ENCODE measurements at places on chromosomes 11 and 22.

DNA sequence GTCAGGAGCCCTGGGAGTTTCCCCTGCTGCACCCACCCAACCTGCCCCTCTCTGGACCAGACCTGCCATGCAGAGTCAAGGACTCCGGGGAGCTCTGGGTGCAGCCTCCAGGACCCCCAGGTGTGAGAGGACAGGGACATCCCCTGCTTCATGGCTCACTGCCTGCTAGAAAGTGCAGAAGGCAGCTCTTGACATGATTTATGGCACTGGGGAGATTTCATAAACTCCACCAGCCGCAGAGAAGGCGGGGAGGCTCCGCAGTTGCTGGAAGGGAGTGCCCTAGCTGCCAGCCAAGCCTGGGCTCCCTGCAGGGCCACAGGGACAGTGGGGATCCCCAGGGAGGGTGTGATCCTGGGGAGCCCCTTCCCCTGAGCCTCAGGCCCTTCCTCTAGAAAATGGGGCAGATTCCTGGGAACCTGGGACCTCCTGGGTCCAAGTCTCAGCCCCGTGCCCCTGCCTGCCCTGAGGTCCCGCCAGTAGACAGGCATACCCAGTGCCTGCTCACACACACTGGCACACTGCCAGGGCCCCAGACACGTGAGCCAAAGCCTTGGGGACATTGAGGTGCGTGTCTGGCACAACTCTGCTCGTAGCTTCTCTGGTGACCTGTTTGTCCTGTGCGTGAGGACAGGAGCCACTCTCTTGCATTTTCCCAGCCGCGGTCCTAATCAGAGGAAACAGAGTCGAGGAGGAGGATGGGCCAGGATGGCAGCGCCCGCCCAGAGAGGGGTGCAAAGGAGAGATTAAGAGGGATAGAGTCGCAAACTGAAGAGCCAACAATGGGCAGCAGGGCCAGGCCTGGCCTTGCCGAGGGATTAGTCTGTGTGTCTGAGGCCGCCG lies 13.8 kb downstream of the CABP7 start:
- DNase-seq, result no peak

DNA sequence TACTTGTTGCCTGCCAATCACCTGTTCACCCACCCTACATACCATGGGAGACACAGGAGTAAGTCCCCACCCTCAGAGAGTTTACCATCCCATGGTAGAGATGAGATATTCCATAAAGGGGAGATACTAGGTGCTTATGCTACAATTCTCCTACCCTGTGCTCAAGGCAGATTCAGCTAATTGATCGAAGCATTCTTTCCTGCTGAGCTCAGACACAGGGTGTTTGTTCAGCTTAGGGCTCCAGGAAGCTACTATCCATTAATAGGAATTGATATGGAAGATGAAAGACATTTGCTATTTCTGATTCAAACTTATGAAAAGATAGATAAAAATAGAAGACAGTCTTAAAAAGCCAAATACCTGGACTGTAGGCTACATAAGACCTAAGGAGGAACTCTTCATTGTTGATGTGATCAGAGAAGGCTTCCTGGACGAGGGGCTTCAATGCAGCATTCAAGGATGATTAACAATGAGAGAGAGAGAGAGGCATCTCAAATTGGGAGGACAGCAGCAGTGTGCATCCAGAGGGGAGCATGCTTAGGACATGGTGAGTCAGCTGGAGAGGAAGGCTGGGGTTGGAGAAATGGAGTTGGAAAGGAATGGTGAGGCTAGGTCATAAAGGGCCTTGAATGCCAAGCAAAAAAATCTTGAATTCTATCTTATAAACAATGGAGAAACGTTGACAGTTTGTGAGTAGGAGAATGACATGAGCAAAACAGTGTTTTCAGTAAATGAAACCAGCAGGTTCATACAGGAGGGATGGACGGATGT lies 15.0 kb downstream of the SYT13 start:
- no peak for DNase-seq

- DNase-seq, result no peak
Observed at GRCh38 chr22:46688949-46689348, 49.1 kb downstream of the CERK start.

GRCh38 chr22:31628969-31629708 lies 32.9 kb downstream of the PISD start:
- DNase-seq, result no peak

- DNase-seq, result no peak
Observed at GRCh38 chr11:22216940-22217339, 24.1 kb downstream of the ANO5 start.

- no peak for DNase-seq
Observed at GRCh38 chr22:41479671-41480396, 10.9 kb downstream of the ACO2 start.

- peak; percentile 33 for DNase-seq
Observed at GRCh38 chr11:73647459-73648100, 1.2 kb downstream of the PLEKHB1 start.

DNA sequence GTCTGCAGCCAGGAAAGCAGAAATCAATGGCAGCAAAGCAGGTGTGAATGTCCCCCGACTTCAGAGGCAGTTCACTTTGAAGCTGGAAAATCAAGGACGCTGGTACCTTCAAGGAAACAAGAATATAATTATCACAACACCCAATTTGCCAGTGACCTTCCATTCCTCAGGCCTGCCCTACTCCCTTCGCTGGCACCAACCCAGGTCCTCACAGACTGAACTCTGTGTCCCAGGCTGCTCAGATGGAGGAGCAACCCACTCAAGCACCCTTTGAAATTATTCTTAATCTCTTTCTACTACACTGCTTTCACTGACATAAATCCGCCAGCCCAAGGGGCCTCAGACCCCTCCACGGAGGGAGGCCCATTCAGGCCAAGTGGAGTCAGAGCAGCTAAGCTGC lies 64.7 kb upstream of the WT1 start:
- DNase-seq, result no peak

GRCh38 chr11:43242401-43242800 lies 69.4 kb upstream of the API5 start:
- DNase-seq, result no peak

DNA sequence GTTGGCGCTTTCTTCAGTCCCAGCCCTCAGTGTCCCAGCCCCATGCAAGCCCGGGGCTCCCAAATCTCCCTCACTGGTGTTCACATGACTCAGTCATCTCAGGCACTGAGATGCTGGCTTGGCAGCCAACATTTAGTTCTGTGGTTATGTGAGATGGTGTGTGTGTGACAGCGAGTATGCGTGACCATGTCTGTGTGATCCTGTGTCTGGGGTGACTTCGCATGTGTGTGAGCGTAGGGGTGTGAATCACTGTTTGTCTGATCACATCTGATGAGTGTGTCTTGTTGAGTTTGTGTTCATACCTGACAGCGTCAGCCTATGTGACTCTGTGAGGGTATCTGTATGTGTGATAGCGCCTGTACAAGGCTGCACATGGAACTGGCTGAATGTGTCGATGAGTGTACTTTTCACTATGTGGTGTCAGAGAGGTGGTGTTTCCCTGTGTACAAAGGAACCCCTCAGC lies 16.2 kb downstream of the CREB3L1 start:
- peak; percentile 85 for DNase-seq

DNA sequence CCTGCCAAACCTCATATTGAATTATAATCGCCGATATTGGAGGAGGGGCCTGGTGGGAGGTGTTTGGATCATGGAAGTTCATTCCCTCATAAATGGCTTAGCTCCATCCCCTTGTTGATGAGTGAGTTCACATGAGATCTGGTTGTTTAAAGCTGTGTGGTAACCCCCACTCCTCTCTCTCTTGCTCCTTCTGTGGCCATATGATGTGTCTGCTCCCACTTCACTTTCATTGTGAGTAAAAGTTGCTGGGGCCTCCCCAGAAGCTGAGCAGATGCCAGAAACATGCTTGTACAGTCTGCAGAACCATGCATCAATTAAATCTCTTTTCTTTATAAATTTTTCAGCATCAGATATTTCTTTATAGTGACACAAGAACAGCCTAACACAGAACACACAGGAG lies 929.0 kb upstream of the FAT3 start:
- no peak for DNase-seq

DNA sequence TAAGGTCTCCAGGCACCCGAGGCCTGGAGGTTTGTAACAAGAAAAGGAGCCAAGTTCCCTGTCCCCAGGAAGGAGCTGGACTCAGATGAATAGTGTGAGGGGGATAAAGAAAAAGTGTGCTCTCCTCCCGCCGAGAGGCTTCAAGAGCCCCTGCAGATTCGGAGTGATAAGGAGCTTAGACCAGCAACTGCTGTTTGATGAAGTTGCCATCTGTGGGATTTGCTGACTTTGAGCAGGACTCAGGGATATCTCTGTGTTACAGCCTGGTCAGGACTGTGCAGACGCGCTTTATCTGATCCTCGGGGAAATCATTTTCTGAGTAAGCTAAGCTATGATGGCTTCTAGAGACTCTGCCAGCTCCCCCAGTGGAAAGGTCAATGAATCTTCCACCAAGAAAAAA lies 1017.0 kb downstream of the TBC1D22A start:
- no peak for DNase-seq

GRCh38 chr11:57560146-57560545 lies 7.3 kb downstream of the UBE2L6 start:
- no peak for DNase-seq

DNA sequence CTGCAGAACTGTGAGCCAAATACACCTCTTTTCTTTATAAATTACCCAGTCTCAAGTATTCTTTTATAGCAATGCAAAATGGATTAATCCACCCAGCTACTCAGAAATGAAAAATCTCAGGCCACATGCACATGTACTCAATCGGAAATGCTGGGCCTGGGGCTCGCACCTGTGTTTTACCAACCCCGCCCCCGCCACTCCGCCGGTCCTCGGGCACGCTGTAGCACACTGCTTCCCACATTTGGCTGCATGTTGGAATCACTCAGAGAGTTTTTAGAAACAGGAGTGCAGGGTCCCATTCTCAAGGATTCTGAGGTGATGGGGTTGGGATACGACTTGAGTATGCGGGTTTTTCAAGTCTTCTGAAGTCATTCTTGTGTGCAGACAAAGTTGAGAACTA lies 284.4 kb downstream of the NTM start:
- no peak for DNase-seq

DNA sequence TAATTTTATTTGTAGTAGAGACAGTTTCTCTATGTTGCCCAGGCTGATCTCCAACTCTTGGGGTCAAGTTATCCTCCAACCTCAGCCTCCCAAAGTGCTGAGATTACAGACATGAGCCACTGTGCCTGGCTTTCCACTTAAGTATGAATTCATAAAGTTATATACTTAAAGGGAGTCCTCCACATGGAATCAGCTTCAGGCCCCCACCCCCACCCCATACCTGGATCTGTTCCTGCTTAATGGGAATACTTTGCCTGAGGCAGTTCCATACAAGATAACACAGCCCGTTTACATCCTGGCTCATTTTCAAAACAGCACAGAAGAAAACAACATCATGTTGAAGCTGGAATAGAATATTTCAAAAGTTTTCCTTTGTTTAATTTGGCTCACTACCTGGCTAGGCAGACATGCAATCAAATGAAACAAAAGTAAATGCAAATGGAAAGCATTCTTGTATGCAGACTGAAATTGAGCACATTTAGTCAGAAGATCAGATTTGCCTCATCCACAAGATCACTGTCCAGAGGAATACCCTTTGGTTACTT lies 82.4 kb downstream of the FAT3 start:
- no peak for DNase-seq
